ENCODE measurements at places on chromosomes 2 and 18.

DNA sequence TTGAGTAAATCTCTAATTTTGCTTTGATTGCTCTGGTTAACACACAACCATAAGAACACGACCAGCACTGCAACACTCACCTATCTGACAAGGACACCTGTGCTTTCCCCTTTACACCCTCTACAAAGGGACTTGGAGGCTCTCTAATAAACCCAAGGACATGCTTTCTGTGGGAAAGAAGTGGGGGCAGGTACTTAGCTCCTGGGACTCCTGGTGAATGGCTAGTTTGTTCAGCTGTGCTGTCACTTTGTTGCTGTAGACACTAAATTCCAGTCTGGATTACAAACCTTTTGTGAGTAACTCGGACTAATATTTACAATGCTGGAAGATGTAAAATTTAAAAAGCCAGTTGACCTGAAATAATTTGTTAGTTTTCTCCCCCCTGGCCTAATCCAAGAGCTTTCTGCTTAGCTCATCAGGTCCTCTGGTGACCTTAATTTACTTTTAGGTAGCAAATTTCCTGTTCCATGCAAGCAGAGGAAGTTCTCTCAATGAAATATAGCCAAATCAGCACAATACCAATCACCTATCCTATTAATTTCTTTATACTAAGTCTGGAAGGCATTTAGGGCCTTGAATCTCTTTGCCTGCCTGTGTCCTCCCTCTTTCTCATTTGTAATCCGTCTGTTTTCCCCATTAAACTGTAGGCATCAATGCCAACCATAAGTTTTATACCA, 67.5 kb downstream of the PLCL1 start:
- DNase-seq, result no peak

- no peak for DNase-seq
Observed at GRCh38 chr2:9207641-9208311, 1.2 kb downstream of the ASAP2 start.

- no peak for DNase-seq
Observed at GRCh38 chr2:1793868-1794445, 49.6 kb upstream of the PXDN start.

DNA sequence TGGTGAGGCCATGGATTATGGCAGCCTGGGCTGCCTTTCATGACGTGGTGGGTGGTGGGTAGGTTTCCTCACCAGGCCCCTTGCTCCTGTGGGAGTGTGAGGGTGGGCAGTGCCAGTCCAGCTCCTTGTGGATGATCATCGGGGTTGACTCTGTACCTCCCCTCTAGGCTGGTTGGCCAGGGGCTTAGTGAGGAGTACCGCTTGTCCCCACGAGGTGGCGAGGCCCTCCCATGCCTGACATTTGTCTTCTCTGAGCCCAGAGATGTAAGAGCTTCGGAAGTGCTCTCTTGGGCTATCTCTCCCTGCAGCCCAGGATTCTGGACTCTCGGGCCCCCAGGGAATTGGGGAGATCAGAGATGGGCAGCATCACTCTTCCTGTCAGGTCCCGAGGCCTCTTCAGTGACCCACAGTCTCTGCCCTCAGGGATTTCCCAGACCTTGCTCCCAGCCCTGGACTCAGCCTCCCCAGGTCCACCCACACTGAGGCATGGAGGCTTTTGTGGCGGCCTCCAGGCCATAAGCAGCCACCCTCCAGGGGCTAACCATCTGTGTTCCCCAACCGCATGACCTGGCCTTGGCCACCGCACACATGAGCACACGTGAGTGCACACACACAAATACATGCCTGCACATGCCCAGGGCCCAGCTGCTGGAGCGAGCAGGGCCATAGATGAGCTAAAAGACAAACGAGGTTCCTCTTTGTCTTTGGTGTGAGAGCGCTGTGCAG, 6.5 kb downstream of the SPR start:
- peak; percentile 24 for DNase-seq

Measured in stimulated activated CD4-positive, alpha-beta T cell treated with anti-CD3 and anti-CD28 coated beads, Interleukin-4, amount 100 ng/mL, for 4 hours (primary cell).